Stimulated activated CD4-positive, alpha-beta T cell treated with anti-CD3 and anti-CD28 coated beads, Interleukin-4, amount 100 ng/mL, for 24 hours (primary cell): ENCODE measurements at places on chromosomes 16 and 17.

DNA sequence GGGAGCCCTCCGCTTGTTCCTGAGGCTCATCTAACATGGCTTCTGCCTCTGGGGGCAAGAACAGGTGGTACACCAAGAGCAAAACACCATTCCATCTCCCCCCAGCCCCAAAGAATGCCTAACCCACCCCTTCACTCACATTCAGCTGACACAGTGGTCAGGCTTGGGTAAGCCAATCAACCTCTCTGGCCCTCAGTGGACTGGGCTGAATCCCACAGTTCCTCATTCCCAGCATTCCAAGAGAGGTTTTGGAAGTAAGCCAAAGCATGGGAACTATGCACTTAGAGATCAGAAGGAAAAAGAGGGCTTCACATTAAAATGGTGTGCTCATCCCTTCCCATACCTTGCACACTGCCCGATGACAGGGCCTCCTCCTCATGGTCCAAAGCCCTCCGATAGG is 7.8 kb downstream of the PIGS start:
- DNase-seq = no peak

DNA sequence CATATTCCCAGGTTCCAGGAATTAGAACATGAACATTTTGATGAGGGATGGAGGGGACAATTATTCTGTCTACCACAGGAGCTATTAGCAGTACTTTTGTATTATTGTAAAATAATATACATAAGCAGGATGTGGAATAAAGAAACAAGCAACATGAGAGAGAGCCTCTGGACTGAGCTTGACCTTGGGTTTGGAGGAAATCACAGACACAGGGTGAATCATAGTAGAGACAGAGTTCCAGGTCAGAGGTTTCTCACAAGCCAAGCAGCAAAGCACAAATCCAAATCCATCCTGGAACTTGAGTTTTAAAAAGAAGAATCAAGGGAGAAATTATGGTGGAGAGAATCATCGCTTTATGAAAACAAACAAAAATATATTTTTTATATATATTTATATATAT is 5.1 kb downstream of the KRT31 start:
- no peak for DNase-seq

DNA sequence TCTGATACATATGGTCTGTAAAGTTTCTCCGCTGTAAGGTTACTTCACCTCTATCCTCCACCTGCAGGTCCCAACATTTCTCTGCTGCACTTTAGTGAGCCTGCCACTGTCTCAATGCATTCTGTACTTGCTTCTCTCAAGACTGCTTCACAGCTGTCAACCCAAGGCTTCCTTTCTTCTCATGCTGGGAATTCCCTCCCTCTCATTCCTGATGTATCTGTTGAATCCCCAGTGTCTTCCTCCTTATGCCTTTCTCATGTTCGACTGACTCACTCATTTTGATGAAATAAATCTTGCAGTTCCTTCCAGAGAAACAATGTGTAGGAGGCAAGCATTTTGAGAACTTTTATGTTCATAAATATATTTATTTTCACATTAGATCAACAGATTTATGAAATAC is 288.3 kb downstream of the CNTNAP4 start:
- DNase-seq = no peak

GRCh38 chr16:49635009-49635350 is 220.9 kb downstream of the ZNF423 start:
- DNase-seq = no peak

DNA sequence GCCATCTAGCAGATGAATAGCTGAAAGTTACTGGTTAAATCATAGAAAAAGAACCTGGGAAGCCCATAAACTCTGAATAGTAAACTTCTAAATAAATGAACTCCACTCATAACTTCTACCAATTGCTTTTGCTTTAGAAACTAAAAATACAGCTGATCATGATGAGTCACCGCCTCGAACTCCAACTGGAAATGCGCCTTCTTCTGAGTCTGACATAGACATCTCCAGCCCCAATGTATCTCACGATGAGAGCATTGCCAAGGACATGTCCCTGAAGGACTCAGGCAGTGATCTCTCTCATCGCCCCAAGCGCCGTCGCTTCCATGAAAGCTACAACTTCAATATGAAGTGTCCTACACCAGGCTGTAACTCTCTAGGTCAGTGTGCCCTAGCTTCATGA is 9.7 kb downstream of the KAT7 start:
- DNase-seq = no peak

- no peak for DNase-seq
Measured at GRCh38 chr17:17511881-17512858, 16.0 kb upstream of the RASD1 start.

- no peak for DNase-seq
Measured at GRCh38 chr17:39393736-39394135, 7.7 kb downstream of the FBXL20 start.

DNA sequence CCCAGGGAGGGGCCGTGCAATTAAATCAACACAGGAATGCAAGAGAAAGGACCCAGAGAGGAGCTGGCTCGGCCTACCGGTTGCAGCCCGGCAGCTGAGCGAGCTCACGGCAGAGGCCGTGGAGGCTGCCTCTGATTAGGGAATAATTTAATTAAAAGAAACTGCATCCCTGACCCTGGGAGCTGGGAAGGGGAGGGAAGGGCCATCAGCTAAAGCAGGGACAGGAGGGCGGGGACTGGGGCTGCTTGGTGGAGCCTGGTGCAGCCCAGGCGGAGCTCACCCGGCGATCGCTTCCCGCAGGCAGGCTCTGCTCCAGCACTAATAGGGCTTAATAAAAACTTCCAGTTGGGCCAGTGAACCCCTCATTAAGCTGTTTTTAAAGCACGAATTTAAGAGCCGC is 43.4 kb downstream of the LMF1 start:
- no peak for DNase-seq

- no peak for DNase-seq
Measured at GRCh38 chr17:32116937-32117336, 25.4 kb upstream of the RHOT1 start.
